GM13977 (cell line): ENCODE measurements at places on chromosomes 3 and 15.

- DNase-seq, result no peak
Observed at GRCh38 chr3:128287216-128287615, 133.9 kb downstream of the EEFSEC start.

DNA sequence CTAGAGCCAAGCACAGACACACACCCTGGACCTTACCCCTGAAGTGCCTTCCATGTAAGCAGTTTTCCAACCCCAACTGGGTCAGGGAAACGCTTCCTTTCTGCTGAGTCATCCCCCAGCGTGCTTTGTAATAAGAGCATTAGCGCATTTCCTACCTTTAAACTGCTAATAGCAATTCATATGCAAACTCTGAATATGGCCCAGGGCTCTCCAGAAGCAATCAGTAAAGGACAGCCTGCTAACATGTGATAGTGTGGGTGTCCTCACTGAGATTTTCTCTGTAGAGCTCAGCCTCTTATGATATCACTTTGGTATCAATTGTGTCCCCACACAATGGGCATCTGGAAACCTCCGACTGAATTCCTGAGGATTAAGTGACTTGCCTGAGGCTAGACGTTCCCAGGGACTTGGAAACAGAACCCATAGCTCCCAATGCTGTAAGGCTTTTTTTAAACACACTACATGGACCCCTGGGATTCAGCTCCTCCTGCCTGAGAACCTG is 5.6 kb downstream of the GABRB3 start:
- no peak for DNase-seq

DNA sequence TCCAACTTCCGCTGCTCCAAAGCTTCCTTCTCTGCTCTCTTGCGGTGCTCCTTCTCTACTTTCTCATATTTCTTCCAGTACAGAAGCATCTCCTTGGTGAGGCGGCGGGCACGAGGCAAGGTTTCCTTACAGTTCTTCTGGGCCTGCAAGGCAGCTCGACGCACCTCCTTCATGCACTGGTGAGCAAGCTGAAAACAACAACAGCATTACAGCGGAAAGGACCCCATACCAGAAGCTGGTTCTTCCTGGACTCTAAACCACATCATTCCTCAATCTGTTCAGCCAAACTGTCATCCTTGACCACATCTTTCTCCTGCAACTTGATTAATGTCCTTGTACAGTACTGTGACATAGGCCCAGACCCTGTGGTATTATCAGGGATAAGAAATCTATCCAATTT is 36.4 kb downstream of the INO80 start:
- no peak for DNase-seq

- DNase-seq, result no peak
Observed at GRCh38 chr3:185067173-185067572, 85.7 kb downstream of the C3orf70 start.

DNA sequence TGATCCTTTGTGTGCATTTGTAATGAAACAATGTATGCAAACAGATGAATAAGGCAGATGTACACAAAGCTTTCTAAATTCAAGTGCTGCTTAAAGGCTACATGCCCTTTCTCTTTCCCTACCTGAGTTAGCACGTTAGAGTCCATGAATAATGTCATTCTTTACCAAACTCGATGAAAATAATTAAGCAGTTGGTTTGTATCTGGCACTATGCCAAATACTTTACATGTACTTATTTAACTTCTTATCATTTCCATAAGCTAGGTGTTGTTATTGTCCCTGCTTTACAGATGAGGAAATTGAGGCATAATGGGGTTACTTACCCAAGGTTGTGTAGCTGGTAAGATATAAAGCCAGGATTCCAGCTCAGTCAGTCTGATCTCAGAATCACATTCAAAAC is 2.4 kb downstream of the GPR171 start:
- no peak for DNase-seq

GRCh38 chr3:99659951-99660350 is 21.6 kb downstream of the COL8A1 start:
- DNase-seq, result no peak

DNA sequence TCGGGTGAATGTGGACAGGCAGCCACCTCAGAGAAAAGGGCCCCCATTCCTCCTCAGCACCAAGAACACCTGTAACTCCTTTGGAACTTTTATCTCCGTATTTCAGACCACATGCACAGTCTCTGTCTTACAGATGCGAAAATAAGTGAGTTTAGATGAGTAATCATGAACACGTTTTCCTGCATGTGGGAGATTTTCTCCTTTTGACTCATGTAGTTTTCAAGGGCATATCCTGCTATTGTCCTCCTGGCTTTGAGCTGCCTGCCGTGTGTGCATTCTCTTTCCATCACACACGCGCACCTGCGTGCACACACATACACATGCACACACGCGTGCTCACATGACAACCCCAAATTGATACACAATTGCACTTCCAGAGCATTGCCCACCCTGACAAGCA is 239.2 kb downstream of the GABRG3 start:
- DNase-seq, result no peak

DNA sequence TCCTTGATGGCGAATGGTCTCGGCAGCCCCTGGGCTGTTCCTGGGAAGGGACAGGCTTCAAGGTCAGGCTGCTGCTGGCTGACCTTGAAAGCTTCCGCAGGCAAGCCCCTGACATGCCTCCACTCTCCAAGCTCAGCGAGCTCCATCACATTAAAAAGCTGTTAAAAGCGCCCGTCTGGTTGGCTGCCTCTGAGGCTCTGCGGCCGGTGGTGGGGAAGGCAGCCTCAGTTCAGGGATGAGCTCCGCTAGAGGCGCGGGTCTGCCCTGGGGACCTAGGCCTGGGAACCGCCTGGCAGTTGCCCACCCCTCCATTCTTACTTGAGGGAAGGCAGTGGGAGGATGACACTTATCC is 103.8 kb downstream of the LINGO1 start:
- DNase-seq, result no peak

- no peak for DNase-seq
Observed at GRCh38 chr3:99543796-99544195, 94.6 kb upstream of the COL8A1 start.

DNA sequence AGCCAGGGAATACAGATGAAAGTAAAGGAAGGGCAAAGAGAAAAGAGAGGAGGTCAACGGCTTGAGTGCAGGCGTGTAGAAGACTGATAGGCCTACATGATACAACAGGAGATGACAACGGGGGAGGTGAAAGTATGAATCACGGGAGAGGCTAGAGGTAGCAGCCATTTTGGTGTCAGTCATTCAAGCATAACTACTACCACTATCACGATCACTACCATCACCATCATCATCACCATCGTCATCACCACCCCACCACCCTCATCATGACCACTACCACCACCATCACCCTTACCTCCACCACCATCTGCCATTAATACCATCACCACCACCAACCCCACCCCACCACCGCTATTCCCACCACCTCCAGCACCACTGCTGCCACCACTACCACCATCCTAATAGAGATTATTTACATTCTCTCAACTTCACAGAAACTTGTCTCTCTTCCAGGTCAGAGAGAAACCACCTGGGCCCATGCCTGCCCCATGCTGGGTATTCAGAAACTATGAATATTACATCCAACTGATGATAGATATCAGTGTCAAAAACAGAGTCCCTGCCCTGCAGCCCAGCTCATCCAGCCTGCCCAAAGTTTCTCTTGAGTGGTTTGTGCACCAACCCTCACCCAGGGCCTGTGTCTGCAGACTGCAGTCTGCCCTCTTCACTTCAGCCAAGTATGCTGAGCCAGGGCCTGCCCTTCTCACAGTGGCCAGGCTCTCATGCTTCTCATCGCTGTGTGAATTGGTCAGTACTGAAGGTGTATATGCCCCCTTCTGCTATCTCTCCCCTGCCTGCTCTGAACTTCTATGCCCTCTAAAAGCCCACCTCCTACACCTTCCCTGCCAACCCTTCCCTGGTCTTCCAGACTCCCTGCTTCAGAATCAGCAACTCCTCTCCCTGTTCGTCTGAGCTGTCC is 215.6 kb upstream of the TLE3 start:
- no peak for DNase-seq

GRCh38 chr3:32947789-32948238 is 3.6 kb upstream of the CCR4 start:
- DNase-seq, result peak; percentile 52

DNA sequence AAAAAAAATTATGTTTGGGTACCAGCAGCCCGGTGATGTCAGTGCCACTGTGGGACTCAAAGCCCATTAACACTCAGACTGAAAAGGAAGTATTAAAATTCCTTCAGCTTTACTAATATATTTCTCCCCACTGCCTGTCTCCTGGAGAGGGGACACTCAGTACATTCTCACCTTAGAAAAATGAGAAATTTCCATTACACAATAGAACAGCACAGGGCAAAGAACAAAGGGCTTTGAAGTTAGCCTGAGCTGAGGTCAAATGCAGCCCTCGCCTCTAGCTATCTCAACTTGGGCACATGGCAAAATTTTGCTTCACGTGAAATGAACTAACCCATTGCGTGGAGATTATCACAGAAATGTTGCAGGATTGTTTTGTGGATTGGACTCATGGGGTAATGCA is 80.8 kb downstream of the RARB start:
- no peak for DNase-seq

DNA sequence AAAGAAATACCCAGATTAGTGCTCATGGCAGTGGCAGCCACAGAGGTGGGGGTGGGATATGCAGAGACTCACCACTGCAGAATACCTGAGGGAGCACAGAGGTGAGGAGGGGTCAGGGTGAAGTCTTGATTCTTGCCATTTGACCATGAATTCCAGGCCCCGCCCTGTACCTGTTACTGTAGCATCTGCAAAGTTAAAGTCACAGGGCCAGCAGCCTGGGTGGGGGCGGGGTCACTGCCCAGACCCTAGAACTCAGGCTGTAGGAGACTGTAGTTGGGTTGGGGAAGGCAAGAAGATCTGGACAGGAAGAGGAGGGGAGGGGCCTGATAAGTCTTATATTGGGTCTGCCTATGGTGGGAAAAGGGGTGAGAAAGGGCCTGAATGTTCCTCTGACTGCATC is 14.5 kb downstream of the CCDC71 start:
- DNase-seq, result no peak

- no peak for DNase-seq
Observed at GRCh38 chr3:56915966-56916586, 114.3 kb upstream of the ARHGEF3 start.

DNA sequence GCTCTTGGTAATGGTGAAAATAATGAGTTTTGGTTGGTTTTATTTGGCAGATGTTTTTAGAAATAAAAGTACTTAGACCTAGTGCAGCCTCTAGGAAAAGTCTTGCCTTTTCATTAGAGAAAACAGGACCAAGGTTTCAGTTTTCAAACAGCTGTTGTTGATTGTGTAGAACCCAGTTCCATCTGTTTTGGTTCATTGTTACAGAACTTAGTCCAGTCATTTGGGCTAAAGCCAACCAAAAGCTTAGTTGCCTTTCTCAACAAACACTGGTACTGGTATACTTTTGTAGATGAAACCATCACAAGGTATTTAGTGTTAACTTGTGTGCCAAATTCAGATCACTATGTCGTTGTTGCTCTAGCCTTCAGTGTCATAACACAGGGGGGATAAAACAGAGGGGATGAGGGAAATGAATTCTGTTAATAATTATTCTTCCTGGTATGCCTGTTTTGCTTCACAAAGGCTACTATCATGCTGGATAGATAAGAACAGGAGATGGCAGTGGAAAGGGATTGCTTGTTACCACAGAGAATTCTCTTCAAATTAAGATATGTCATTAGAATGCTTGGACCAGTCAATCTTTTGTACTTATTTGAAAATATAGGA is 12.6 kb upstream of the APH1B start:
- DNase-seq, result no peak
